ENCODE measurements at places on chromosomes 12 and 14.

DNA sequence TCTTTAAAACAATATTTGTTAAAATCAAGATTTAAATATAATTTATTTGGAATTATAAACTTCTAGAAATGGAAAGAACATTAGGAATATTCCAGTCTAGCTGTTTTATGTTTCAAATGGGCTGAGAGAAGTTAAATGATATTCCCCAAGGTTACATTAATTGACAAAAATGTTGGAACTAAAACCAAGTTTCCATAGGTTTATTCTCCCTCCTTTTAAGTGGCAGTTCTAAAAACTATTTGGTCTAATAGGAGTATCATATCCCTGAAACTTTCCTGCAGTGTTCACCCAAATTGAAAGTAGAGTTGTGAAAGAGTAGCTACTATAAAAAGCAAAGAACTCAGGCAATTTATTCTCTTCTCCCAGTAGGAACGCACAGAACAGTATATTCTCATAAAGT, 1185.5 kb downstream of the LRFN5 start:
- DNase-seq: no peak

DNA sequence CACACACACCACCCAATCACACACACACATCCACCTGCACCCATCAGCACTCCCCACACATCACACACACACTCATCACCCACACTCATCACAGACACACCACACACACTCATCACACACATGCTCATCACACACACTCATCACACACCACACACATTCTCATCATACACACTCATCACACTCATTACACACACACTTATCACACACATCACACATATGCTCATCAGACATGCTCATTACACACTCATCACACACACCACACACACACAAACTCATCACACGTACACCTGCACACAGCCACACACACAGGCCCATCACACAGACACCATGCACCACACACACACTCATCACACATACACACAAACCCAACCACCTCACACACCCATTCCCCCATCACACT, 107.5 kb upstream of the C14orf180 start:
- no peak for DNase-seq

- DNase-seq: peak; percentile 44
These were observed 59.5 kb upstream of the IGF1 start for GRCh38 chr12:102539651-102540553.

DNA sequence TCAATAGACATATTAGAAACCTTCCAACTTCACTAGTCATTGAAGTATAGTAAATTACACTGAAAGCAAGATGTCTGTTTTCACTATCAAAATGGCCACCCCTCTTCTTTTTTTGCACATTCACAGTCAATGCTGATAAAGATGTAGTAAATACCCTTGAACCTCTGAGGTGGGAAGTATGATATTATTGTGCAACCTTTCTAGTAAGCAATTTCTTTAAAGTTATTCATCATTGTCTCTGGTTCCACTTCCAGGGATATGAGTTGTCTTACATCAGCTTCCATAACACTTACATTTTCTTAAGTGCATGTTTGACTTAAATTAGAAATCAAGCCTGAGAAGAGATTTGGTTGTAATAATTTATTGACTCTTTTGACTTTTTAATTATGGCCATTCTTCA, 453.9 kb upstream of the MGAT4C start:
- no peak for DNase-seq

- no peak for DNase-seq
These were observed 31.5 kb downstream of the FBXL14 start for GRCh38 chr12:1562813-1563407.

- no peak for DNase-seq
These were observed 212.2 kb downstream of the ZFP36L1 start for GRCh38 chr14:68580671-68581070.

GRCh38 chr12:130966443-130967030, 12.8 kb downstream of the ADGRD1 start:
- no peak for DNase-seq

DNA sequence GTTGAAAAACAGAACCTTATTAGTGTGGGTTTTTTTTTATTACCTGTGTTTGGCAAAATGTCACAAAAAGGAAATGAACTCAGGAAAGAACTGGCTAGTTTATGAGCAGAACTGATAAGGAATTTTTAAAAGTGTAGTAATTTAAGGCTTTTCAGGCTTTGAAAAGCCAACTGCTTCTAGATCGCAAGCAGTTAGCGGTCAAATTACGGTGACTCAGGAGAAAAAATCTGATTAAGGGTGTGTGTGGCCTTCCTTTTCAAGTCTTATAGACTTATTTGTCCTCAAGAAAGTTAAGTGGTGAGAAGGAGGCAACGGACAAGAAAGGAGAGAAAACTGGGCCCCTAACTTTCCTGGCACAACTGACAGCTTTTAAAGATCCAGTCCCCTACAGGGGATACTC, 33.4 kb downstream of the PDZRN4 start:
- DNase-seq: no peak

GRCh38 chr14:71492346-71492745, 439.9 kb upstream of the RGS6 start:
- no peak for DNase-seq

DNA sequence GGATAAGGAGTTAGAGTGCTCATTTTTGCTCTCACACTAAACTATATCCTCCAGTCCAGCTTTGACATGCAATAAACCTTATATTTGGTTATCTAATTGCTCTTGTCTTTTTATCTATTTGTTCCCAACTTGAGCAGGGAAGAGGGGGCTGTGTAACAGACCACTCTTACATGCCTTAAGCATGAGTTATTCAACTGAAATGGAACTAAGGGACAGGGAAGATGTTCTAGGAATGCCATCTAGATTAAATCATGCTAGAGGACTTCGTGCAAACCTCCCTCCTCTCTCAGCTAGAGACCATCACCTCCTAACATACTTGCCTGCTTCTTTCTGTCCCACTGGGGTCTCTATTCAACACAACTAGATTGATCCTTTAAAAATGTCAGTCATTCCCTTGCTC, 20.6 kb downstream of the SPX start:
- no peak for DNase-seq

DNA sequence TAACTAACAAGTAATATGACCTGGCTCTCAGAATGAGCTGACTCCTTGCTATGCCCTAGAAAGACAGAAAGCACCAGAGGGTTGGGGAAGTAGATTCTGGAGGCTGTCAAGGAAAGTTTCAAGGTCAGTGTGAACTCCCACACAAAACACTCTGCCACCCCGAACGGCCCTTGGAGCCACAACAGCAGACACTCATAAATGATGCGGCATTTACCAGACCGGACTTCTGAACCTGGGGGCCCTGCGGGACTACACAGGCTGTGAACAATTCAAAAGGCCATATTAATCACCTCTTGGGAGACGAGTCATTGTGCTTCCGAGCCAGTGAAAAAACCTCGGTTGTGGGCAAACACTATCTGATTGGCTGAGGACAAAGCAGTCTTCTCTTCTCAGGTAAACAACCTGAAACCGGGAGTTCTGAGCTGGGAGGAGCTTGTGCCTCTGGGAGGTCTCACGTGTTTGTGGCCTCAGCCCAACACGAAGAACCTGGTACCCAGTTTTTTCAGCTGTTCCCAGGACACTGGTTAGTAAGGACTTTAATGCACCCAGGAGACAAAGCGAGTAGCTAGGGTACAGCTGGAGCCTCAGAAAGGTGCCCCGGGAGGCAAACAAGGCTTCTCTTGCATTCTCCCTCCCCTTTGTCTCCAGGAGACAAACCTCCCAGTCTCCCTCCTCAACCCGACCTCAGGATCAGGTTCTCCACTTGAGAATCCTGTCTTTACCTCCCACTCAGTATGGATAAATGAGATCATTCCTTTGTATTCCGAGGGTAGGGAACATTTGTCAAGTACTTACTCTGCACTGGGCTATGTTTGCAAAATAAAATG, 35.3 kb downstream of the VWF start:
- peak; percentile 69 for DNase-seq

DNA sequence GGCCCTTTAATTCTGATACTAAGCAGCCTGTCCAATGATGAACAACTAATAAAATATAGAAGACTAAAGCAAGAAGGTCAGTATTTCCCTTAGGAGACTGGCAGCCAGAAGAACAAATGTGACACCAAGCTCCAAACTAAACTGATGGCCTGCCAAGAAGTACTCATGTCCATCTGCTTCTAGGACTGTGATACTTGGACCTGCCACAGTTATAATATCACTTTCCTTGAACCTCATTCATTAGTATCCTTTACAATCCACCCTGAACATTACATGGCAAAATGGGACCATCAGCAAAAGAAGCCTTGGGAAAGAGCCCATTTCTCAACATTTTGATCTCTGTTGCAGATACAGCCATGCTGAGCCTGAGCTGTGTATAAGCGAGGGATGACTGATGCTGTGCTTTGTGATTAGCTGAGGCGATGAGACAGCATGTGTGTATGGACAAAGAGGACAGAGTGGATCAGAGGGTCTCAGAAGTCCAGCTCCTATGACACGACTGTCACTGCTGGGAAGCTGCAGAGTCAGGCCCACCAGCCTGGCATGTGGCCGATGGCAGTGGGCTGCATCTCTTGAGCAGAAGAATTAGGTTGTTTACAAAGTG, 73.9 kb downstream of the TGFB3 start:
- DNase-seq: no peak

- DNase-seq: peak; percentile 92
These were observed 1.7 kb upstream of the DUSP6 start for GRCh38 chr12:89353823-89354611.

Measured in MCF 10A (cell line).